ENCODE measurements at places on chromosomes 7 and 10.

DNA sequence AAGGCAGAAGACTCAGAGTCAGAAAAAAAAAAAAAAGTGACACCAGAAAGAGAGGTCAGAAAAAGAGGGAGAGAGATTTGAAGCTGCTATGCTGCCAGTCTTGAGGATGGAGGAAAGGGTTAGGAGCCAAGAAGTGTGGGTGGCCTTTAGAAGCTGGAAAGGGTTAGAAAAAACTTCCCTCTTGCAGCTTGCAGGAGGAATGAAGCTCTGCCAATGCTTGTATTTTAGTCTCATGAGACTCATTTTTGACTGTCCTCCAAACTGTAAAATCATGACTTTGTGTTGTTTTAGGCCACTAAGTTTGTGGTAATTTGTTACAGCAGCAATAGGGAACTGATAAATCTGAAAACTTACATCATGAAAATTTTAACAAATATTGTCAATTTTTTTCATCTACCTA lies 127.7 kb upstream of the NOBOX start:
- DNase-seq: no peak

DNA sequence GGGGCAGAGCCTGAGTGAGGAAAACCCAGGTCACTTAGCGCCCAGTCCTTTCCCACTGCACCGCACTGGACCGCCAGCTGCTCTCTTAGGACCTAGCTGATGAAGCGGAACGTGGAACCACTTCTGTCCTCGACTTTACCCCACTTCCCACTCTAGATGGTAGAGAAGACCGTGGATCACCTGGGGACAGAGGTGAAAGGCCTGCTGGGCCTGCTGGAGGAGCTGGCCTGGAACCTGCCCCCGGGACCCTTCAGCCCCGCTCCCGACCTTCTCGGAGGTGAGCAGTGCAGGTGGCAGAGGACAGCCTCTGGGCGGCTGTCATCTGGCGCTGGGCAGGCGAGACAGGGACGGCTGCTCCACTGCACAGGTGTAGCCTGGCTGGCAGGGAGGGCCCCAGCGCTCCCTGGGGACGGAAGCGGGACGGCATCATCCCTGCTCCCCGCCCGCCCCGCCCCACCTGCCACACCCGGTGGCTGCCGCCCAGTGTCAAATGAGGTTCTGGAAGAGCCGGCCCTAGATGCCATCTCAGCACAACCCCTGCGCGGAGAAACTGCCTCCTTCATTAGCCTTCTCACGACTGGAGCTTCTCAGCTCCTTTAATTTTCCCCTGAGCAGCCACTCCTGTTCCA lies 11.7 kb downstream of the PLAC9 start:
- peak; percentile 26 for DNase-seq

DNA sequence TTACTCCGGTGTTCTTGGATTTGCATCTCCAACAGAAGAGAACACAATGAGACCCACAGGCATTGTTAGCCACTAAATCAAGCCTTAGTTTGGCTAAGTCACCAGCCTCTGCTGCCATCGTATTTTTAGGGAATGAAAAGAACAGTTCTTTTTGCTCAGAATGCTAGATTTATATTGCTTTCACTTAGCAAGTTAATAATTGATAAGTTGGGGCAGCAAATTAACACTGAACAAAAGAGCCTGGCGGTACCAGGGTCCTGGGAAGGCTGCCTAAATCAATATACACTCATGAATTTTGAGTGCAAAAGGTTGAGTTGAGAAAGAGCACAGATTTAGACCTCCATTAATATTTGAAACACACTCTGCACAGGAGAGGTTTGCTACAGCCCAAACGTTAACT lies 767.7 kb downstream of the TYW1 start:
- DNase-seq: no peak

- no peak for DNase-seq
Observed at GRCh38 chr10:128000471-128001362, 93.8 kb downstream of the PTPRE start.

- DNase-seq: no peak
Observed at GRCh38 chr7:132462478-132462877, 113.8 kb downstream of the PLXNA4 start.

DNA sequence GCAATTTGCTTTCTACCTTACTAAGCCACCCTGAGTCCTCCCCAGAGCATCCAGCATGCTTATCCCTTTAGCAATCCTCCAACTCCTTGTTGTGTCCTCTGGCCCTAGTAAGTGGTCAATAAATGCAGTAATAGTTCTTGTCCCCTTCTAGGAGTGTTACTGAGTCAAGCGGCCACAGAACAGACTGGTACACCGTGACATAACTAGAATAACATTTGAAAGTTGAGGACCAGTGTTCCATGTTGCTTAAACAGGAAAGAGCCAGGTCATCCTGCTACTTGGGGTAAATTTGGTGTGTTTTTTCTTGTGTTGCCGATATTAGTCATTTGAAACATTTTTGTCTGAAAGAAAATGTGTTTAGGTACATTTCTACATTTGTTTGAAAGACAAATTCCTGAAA lies 4.8 kb upstream of the CDK6 start:
- no peak for DNase-seq

GRCh38 chr7:90390926-90391325 lies 12.3 kb upstream of the CLDN12 start:
- DNase-seq: no peak
